ENCODE measurements at places on chromosomes 2 and 18.
A peak's percentile ranks its signal among the peaks of the same experiment; 100 is the strongest.

GRCh38 chr2:10048501-10049171 lies 5.3 kb downstream of the KLF11 start:
- no peak for DNase-seq

DNA sequence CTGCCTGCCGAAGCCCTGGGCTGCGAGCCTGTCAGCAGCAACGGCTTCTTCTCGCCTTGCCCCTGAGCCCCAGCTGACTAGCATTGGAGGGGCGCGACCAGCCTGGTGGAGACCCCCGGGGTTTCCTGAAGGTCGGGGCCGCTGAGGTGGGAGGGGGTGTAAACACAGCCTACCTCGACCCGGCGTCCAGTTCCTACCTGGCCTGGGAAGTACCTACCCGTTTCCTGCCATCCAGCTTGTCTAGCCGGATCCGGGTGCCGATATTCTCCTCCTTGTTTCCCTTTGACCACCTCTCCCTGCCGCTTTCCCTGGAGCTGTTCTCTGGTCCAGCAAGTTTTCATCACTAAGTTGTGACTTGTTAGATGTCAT lies 511 bp downstream of the MOB4 start:
- DNase-seq: peak; percentile 59

DNA sequence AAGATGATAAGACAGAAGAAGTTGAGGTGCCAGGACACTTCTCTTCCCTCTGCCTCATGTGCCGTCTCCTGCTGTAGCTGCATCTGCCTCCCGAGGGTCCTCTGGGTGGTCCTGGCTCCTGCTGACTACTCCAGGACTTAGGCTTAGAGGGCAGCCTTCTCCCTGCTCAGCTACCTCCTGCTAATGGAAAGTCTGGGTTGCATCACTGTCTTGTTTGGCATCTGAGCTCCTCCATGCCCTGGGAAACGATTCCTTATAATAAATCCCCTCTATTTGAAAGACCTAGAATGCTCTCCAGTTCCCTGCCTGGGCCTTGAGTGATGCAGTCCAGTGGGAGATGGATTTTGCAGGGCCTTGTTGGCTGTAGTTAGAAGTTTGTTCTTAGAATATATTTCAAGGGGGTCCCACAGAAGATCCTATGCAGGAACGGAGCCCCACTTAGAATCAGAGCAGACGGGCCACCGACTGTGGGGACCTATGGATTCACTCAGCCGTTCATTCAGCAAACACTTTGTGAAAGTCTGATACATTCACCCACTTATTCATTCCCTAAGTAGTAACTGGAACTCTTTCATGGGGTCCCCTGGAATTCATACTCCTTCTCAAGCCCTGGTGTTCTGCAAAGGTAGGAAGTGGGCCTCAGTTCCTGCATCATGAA lies 269.8 kb upstream of the HDAC4 start:
- DNase-seq: no peak

DNA sequence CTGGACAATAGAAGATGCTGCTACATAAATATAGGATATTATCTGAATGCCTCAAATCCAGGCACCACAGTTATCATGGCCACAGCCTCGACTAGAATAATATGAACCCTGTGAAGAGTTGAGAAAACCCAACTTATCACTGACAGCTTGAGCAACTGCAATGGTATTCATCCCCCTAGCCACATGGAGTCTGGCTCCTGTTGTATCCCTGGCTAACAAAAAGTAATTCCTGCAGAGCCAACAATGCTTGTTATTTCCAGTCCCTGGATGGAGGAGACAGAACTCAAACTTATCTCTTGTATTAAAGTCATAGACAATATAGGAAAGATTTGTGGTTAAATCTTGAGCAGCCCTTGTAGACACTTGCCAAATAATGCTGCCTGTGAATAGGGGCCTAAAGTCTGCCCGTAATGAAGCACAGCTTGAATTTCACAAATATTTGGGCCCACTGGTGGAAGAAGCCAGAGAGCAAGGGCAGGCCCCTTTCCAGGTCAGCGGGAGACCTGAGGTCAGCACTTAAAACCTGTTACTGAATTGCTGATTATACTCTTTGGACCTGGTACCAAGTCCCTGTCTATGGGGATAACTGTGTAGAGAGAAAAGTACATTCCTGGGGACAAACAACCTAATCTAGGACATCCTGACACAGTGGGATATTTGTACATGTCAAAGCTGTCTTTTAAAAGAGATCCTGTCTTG lies 28.4 kb upstream of the SUCLG1 start:
- no peak for DNase-seq

- no peak for DNase-seq
Observed at GRCh38 chr2:161371869-161372268, 44.2 kb upstream of the TBR1 start.

Measured in ELF-1 (cell line).